ENCODE measurements at places on chromosomes 4 and X.

DNA sequence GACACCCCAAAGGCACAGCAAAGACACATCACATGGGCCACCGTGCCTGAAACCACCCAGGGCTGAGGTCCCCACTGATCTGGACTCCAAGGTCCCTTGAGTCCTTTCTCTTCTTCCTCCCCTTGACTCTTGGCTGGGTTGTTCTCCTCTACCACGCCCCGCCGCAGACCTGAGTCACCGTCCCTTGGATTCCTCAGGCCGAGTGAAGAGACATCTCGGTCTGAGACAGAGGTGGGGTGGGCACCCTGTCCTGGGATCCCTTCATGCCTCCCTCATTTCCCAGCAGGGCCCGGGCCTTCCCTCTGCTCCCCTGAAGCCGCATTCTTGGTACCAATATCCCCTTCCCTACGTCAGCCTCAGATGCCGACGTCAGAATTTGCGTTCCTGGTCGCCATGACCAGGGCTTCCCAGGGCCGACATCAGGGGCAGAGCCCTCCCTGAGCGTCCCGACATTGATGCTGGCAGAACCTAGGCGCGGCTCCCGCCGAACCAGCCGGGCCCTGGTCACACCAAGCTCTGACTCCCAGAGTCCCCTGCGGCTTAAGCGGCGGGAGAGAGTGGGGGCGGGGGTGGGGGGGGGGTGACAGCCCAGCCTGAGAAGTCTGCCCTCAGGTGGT lies 498 bp downstream of the MAGEA10 start:
- no peak for DNase-seq

DNA sequence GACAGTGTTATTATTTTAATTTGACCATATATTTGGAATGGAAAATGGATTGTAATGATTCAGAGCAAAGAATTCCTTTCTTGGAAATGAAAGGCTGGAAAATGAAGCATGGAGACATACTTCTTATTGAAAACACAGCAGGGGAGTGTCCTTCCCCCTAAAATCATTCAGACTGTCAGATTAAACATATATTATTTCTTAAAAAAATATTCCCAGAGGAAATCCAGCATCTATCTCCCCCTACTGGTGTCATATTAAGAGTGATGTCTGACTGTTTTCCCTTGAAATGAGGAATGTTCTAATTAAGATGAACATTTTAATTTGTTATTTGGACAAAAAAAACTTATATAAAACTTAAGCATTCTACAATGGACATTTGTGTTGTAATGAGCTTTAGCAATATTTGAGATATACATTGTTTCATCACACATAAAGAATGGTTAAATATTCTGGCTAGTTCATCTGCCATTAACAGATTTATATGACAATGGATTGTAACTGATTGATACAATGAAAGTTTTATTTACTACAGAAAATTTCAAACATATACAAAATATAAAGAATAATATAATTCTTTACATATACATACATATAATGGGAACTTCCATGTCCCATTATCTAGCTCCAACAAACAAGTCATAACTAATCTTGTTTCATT lies 264.6 kb downstream of the SPRY1 start:
- DNase-seq, result no peak

- no peak for DNase-seq
These were observed 32.3 kb downstream of the BBS12 start for GRCh38 chr4:122764821-122765215.

- DNase-seq, result no peak
These were observed 89.6 kb downstream of the MXRA5 start for GRCh38 chrX:3256868-3257267.

- DNase-seq, result no peak
These were observed 93.4 kb upstream of the ENPP6 start for GRCh38 chr4:184310881-184311709.

Measured in brain (organoid and tissue), 16 donors.